ENCODE measurements at places on chromosomes 4 and X.
A peak's percentile ranks its signal among the peaks of the same experiment; 100 is the strongest.

DNA sequence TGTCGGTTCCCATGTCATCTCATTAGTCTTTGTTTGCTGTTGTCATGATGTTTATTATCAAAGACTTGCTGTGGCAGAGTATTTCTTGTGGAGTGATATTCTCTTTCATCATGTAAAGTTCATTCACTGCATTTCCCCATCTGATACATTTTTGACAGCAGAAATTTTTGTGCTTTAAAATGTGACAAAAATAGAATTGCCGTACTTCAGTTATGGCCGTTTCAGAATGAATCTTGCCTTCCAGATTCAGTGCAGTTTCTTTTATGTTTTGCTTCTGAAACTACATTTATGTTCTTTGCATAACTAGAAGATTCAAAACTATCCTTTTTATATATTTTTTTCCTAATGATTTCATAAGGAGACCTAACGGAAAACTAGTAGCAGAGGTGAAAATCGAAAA, 10.0 kb downstream of the CSTF2 start:
- no peak for DNase-seq

DNA sequence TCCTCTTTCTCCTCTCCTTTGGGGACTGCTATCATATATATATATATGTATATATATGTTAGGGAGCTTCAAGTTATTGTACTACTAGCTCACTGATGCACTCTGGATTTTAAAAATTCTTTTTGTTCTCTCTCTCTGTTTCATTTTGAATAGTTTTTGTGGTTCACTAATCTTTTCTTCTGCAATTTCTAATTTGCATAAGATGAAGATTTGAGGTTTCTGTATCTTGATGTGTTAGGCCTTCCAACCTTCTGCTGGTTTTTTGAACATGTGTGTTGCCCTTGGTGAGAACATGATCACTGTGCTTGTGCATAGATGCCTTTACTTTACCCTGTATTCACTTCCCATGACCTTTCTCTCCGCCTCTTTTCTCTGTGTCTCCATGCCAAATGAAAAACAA, 7.8 kb upstream of the ZNF718 start:
- no peak for DNase-seq

GRCh38 chr4:17624821-17625220, 10.4 kb downstream of the MED28 start:
- DNase-seq, result no peak

GRCh38 chr4:61431131-61431530, 231.0 kb downstream of the ADGRL3 start:
- no peak for DNase-seq

GRCh38 chr4:168507178-168507815, 10.4 kb downstream of the PALLD start:
- no peak for DNase-seq

DNA sequence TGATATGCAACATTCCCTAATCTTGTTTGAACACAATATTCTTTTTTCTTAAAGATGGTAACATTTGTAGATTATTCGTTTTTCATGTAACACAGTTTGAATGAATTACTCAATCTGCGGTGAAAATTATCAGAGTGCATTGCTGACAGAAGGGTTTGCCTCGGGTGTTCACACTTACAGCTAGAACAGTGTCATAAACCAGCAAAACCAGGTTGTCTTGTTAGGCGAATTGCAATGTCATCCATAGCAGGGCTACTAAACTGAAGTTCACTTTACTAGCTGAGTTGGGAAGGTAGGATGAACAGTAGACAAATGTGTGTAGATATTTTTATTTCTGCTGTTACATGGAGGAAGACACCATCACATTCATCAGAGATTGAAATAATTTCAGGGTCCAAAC, 98.9 kb downstream of the SLC39A8 start:
- no peak for DNase-seq

GRCh38 chr4:121554382-121554781, 142.4 kb downstream of the ANXA5 start:
- DNase-seq, result no peak

DNA sequence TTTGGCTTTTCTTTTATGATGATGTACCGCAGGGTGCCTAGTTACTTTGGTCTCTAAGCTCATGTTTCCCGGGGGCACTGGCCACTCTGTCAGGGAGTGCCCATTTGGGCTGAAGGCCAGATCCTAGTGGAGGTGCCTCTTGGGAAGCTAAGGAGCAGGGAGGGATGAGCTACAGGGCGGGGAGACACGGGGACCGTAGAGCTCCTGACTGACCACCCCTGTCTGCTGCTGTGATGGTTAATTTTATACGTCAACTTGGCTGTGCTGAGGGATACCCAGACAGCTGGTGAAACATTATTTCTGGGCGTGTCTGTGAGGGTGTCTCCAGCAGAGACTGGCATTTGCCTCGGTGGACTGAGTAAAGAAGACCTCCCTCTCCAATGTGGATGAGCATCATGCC, 24.9 kb upstream of the CLDN24 start:
- DNase-seq, result no peak

DNA sequence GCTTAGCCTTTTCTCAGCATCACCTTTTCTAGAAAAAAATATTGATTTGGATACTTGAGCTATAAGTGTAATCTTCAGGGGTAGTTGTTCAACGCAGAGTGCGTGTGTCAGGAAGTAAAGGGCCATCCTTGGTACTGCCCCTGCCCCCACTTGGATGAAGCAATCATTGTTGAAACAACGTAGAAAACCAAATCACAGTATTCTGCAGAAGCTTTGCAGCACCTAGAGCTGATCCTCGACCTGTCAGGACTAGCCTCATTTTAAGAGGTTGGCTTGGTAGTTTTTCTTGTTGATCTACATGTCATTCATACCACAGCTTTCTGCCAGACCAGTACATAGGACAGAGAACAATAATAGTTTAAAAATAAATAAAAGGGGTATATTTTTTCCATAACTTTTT, 65.3 kb upstream of the MYOZ2 start:
- DNase-seq, result no peak

- no peak for DNase-seq
These were observed 6.3 kb upstream of the TRPC5OS start for GRCh38 chrX:111869639-111870034.

DNA sequence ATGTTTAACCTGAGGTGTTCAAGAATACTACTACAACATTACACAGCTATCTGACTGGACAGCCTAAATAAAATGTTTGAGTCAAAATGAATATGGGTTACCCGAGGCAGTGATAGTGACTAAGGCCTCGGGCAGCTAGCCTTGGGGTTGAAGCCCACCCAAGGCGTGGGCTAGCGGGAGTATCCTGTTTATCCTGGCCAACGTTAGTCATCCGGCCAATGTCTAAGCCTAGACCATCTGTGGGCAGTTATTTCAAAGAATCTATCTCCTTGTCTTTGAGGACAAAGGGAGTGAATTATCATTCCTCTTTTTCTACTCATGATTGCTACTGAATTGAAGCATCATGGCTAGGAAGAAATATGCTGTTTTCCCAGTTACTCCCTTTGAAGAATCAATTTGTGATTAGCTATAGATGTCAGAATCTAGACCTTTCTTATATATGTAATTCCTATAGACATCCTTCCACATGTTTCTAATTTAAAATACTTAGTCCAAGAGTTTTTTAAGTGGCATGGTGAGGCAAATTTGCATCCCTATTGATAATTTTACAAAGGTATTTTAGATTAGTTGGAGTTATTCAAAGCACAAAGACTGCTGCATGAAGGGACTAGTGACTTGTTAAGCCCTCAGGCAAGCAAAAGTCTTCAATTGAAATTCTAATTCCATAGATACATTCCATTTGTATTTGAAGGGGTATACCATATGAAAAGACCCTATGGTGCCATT, 6.0 kb upstream of the PDGFC start:
- no peak for DNase-seq

DNA sequence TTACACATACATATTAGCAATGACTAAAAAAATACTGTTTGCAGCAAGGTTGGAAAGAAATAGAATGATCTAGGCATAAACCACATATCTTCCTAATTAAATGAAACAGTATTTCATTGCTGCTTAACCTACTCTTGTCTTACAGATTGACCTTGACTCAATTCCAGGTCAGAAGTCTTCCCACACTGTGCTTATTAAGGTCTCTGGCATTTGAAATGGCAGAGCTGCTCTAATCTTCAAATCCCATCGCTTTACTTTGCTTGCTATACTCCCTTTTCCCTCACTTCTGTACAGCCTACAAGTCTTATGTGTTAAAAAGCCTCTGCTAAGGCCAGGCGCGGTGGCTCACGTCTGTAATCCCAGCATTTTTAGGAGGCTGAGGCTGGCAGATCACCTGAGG, 424.5 kb downstream of the RPA4 start:
- no peak for DNase-seq

DNA sequence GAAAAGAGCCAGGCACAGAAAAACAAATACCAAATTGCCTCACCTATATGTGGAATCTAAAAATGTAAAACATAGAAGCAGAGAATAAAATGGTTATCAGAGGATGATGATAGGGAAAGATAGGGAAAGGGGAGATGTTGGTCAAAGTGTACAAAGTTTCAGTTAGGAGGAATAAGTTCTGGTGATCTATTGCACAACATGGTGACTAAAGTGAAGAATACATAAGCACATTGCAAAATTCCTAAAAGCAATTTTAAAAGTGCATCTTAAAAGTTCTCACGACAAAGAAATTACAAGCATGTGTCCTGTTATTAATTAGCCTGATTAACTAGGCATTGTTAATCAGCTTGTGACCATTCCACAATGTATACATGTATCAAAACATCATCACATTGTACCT, 136.0 kb downstream of the GABRG1 start:
- DNase-seq, result no peak

DNA sequence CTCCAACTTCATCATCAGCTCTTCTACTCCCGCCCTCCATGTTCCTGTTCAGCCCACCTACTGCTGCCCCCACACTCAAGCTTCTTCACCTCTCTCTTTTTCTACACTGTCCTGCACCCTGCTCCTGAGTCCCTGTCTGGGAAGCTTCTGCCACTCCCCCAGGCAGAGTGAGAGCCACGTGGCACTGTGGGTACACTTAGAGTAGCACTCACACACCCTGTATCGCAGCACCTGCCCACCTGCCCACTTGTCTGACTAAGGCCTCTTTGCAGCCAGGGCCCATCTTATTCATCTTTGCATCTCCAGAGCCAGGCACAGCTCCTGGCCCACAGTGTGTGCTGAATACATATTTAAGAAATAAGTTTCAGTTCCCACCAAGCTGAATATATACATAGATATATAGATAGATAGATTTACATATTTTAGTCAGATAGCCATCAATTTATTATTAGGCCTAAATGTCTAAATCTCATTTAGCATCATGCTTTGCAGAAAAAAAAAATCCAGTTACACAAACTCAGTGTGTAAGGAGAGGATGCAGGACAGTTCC, 24.9 kb downstream of the CCDC149 start:
- no peak for DNase-seq

- DNase-seq, result no peak
These were observed 77.6 kb downstream of the SLC16A2 start for GRCh38 chrX:74498924-74499323.

- DNase-seq, result no peak
These were observed 391.5 kb upstream of the IGFBP7 start for GRCh38 chr4:57501720-57502119.

GRCh38 chr4:42865572-42866189, 26.8 kb upstream of the GRXCR1 start:
- no peak for DNase-seq

DNA sequence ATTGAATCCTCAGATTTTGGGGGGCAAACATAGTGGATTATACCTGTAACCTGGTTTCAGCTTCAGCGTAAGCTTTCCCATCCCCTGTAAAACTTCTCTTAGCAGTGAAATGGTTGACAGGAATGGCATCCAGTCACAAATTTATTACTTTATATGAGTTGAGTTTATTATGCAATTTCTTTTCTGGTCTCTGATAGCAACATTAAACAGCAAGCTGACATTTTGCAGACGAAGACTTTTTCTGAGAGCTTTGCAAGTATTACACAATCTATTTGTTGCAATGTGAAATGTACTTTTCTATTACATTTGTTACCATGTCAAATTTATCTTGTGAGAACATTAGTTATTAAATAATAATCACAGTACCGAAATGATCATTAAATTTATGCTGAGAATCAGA, 60.6 kb downstream of the GSPT2 start:
- DNase-seq, result no peak

DNA sequence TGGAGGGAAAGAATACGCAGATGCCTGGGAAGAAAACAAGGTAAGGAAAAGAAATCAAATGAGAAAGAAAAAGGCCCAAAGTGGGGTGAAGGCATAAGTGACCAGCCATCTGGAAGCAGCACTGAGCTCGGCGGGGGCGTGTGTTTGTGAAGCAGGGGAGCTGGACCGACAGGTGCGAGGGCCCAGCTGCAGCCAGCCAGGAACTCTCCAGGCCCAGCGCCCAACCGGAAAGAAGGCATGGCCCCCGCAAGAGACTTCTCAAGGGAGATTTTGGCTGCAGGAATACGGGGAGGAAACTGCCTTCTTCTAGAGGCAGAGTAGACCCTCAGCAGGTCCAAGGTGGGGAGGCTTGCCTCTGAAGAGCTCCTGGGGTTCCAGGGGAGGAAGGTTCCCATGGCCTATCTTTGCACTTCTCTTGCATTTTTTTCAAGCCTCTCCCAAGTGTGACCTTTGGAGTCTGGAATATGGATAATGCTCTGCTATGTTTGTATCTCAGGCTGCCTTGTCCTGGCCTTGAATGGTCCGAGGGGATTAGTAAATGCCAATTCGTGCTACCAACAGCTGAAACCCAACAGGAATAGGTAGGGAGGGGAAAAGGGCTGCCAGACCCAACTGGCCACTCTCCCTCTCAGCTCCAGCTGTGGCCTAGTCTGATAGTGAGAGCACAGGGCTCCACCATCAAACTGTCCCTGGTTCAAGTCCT, 10.8 kb upstream of the CITED1 start:
- DNase-seq, result no peak

GRCh38 chr4:8009710-8010511, 70.2 kb upstream of the AFAP1 start:
- DNase-seq, result no peak

- no peak for DNase-seq
These were observed 118.2 kb downstream of the EPHA5 start for GRCh38 chr4:65552057-65552456.

DNA sequence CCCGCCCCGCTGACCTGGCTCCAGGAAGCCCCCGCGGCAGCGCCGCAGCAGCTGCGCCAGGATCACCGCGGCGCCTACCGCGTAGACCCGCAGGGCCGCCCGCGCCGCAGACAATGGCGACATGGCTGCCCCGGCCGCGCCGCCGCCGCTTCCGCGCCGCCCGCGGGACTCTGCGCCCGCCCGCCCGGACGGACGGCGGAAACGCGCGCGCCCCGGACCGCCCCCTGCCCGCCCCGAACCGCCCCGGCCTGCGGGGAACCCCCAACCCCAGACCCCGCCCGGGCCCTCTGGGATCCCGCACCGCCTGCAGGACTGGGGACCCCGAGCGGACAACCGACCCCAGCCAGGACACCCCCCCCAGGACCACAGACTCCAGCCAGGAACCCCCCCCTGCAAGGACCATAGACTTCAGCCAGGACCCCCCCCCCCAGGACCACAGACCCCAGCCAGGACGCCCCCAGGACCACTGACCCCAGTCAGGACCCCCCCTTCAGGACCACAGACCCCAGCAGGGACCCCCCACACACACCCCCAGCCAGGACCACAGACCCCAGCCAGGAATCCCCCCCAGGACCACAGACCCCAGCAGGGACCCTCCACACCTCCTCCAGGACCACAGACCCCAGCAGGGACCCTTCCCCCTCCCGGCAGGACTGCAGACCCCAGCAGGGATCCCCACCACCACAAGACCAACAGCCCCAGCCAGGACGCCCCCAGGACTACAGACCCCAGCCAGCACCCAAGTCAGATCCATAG, at the start of the genes DHRSX and ZBED1:
TSS of gene DHRSX (minus strand) at position 174 of the 756 bp plus-strand sequence. CDS start at position 123, 51 bp downstream.
TSS of gene ZBED1 (minus strand) at position 174 of the 756 bp plus-strand sequence. CDS start 10,257 bp downstream, outside the sequence.
- peak; percentile 19 for DNase-seq

Data from stimulated activated CD8-positive, alpha-beta memory T cell treated with anti-CD3 and anti-CD28 coated beads, Interleukin-7, amount 100 ng/mL, for 24 hours (primary cell).